ENCODE measurements at places on chromosomes 2 and 18. TPM values are rescaled to one million over a fixed set of nuclear protein-coding genes. Genes with fewer than 3 reads are reported as not detected.

DNA sequence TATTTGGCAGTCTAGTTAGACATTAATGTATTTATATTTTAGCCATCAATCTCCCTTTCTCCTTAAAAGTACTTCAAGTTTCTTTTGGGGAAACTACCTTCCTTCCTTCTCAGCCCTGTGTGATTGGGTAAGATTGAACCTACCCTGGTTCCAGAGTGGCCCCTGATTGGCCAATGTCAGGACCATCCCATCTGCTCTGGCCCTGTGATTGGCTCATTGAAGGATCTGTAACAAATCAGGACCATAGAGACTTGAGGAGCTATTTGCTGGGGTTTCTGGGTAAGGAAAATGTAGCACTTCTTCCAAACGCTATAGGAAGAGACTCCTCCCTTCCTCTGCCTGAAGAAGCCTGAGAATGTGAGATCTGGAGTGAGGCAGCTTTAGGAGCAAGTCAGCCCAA lies 59.3 kb downstream of the AQP4 start:
- DNase-seq = no peak

- DNase-seq = no peak
Measured at GRCh38 chr2:2464643-2465042, 133.6 kb upstream of the MYT1L start.

DNA sequence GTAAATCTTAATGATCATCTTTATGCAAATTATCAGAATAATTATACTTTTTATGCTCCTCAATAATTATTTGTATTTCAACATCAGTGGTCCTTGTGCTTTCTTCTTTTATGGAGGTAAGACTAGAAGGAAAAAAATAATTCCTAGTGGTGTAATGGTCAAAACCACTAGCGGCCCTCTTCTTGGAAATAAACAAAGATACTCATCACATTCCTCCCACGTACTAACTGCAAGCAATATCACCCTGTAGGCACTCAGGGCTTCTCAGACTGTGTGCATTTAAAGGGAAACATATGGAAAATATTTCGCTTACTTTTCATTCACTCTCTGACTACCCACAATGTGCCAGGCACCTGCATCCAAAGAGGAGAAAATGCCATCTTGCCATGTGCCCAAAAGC lies 263.7 kb downstream of the DOK6 start:
- DNase-seq = no peak

DNA sequence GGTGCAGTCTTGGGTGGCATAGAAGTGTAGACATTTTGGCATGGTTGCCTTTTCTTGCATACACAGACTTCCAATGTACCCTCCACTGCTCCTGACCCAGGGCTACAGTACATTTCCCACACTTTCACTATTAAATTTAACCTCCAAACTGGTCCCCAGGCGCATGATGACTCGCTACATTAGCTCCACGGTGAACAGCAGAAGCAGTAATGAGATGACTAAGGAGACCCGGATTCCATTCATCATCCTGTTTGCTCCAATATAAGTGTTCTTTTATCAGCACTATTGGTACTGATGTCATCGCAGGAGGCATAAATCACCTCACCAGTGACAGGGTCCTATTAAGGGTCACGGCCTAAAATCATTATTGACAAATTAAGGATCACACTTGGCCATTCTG lies 316.5 kb downstream of the EN1 start:
- DNase-seq = no peak

GRCh38 chr2:182728014-182728413 lies 12.0 kb downstream of the DNAJC10 start:
- no peak for DNase-seq

GRCh38 chr2:198127627-198128026 lies 323.2 kb downstream of the PLCL1 start:
- DNase-seq = no peak

DNA sequence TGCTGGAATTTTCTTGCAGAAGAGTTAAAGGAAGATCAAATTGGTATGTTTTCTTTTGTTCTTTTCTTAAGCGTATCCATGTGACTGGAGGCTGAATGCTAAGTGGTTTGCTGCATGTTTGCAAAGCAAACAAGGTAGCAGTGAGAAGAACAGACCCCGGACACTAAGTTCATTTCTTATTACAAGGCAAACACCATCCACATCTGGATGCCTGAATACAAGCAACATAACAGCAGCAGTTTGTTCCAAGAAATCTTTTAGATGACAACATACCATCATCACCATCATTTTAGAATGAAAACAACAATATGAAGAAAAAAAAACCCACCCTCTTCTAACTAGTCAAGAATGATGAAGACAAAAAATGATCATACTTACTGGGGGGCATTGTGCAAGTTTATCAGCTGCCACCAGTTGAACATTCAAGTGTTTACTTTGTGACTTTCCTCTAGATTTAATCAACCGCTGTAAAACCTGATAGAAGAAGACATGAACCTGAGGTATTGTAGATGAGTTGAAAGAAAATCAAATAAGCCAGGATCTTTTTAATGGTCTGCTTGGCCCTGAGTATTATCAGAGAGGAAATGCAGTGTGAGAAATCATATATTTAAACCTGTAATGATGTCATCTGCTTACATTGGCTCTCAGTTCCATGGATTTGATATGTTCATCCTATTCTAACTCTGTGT lies 25.0 kb upstream of the ARL5A start:
- DNase-seq = no peak

GRCh38 chr2:205002390-205002789 lies 457.1 kb downstream of the PARD3B start:
- no peak for DNase-seq

DNA sequence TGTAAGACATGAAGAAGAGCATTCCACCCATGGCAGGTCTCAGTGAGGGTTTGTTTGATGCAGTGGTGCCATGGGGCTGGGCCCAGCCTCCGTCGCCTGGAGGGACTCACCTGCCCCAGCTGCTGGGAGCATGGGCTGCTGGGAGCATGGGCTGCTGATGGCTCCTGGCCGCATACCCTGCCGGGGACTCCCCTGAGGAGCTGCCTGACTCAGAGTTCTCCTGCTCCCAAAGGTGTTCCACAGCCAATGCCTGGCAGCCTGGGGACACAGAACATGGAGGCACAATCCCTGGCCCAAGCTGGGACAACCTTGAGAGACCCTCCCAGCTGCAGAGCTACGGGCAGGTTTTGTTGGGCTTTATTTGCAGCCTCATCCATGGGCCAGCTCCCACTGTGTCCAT lies 108.4 kb downstream of the COPS8 start:
- DNase-seq = no peak

GRCh38 chr2:48134704-48135103 lies 228.4 kb upstream of the FBXO11 start:
- no peak for DNase-seq

DNA sequence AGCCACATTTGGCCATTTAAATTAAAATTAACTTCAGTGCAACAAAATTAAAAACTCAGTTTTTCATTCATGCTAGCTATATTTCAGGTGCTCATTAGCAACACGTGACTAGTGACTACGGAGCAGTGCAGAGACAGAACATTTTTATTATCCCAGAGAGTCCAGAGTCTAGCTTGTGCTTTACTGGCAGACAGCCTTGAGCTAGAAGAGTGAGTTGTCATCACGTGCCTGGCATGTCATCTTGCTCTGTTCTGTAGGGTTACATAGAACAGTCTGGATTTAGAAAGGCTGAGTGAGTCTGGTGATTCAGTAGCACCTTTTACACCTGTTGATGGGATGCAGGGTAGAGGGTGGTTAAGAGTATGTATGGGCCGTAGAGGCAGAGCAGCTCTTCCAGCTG lies 136.9 kb upstream of the IL1R2 start:
- DNase-seq = no peak

- no peak for DNase-seq
Measured at GRCh38 chr18:67194886-67195285, 321.6 kb downstream of the DSEL start.

- DNase-seq = no peak
Measured at GRCh38 chr2:223235986-223236385, 184.0 kb downstream of the KCNE4 start.

Gene POTEI
- not detected for total RNA-seq

Gene OSBPL1A
- total RNA-seq = 61.1 TPM

Gene RGPD8
- 48.9 TPM for total RNA-seq

Gene ST6GAL2
- total RNA-seq = not detected

Gene ACKR3
- total RNA-seq = 39.4 TPM

Gene DYTN
- total RNA-seq = not detected
